ENCODE measurements at places on chromosomes 7 and 10.
A peak's percentile ranks its signal among the peaks of the same experiment; 100 is the strongest.

DNA sequence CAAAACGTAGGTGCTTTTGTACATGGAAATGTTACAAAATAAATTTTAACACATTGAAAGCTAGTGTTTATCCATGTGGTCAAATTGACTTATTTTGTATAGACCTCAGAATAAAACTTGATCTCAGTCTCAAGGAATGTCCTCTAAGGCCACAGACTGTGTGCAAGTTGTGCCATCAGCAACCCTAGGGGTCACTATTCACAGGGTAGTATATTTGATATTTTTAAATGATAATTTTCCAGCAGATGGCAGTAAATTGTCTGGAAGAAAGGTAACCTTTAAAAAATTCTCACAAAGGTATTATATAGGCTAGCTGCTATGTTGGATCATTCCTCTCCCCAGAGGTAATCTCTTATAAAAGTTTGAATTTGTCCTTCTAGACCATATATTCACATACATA, 12.9 kb upstream of the SNX10 start:
- no peak for DNase-seq

DNA sequence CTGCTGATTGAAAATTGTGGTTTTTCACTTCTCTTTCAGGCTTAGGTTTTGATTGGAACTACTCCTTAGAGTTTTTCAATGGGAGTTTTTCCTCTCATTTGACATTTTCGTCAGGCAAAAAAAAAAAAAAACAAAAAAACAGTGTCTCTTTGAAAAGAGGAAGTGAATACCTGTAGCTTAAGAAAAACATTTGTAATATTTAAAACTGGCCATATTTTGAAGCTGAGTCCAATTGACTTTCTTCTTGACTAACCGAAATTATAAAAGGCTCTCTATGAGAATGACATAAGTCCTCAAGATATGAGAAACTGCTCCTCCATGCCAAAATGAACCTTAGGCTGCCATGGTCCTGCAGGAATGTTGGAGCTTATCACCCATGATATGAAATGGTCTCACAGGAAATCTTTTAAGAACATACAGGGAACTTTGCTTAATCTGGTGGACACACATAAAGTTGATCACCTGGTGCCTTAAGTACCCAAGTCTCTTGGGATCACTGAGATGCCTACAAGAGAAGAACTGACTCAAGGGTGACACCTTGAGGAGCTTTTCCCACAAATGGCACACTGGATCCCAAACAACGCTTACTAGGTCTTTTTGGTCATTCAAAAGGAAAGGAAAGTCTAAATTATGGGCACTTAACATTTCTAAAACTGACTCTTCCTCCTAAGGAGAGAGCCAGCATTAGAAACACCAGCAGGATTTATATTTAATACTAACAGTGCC, 263.4 kb downstream of the CDC14C start:
- no peak for DNase-seq

DNA sequence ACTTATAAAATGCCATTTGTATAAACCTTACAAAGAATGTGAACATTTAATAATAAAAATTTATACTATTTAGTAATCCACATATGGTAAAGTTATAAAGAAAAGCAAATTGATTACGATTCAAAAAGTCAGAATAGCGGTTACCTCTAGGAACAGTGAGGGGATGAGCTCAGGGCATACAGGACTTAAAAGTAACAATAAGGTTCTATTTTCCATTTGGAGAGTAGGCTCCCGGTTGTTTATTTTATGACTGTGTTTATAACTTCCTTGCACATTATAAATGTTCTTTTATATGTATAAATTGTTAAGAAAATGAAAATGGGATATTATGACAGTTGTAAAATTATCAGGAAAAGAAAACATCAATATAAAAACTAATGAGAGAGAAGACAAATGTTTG, 135.7 kb downstream of the AVL9 start:
- no peak for DNase-seq

GRCh38 chr10:50937230-50937907, 51.9 kb upstream of the A1CF start:
- DNase-seq: peak; percentile 52

DNA sequence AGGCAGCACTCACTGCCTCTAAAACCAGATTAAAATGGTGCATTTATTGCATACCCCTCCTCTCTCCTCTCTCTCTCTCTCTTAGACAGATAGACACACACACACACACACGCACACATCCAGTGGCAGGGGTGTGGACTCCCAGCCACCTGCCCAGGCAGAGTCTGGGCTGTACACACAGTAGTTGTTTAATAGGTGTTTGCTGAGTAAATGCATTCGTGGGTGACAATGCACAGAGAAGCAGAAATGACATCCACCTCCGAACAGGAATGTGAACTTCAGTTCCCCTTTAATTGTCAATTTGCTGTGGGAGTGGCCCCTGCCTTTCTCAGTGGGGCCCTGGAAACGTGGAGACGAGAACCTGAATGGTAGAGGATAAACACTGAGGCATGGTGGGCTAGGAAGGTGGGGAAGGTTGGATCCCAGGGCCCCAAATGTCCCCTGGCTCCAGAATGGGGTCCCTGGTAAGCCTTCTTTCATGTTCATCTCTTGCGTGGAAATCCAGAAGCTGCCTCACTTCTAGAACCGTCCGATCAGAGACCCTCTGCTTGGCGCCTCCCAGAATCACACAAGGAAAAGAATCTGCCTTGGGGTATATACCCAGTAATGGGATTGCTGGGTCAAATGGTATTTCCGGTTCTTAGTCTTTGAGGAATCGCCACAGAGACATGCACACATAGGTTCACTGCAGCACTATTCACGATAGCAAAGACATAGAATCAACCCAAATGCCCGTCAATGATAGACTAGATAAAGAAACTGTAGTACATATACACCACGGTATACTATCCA, 58.5 kb upstream of the ECHDC3 start:
- no peak for DNase-seq

GRCh38 chr10:35822316-35822715, 180.2 kb upstream of the FZD8 start:
- peak; percentile 41 for DNase-seq

DNA sequence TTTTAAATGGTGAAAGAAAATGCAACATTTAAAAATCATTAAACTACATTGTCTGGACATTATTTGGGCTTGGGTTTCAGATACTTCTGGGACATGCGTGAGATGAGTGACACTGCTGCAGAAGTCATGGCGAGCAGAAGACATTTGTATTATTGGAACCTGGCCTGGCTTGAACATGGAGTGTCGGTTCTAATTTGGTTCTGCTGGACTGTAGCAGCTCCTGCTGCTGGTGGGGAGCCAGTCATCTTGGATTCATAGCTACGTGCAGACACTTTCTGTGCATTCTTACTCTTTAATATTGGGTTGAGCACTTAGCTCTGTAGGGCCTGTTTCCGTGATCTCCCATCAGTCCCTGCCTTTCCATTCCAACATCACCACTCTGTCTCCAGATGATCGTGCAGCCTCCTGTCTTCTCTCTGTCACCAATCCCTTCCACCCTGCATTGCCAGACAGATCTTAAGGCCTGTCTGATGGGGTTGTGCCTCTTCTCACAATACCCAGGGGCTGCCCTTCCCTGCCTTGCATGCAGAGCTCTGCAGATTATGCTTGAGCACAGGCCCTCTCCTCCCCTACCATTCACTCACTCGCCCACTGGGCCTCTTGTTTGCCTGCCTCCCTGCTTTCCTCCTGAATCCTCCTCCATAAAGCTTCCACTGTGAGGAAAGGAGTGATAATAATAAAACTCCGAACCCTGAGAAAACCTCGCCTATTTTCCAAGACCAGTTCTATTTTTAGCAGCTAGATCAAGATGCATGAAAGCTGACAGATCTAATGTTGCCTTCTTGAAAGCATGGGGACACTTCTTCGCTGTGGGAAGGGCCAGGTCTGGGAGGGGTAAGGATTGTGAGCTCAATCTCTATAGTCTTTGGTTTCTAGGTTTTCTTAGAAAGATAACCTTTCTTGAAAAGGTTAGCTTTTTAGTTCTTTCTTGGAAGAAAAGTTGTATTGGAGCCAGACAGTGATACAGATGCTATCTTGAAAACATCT, 32.9 kb downstream of the CELF2 start:
- DNase-seq: no peak

- peak; percentile 100 for DNase-seq
Measured at GRCh38 chr10:3095373-3096139, 28.2 kb downstream of the PFKP start.

GRCh38 chr10:52453501-52453900, 139.4 kb downstream of the DKK1 start:
- DNase-seq: no peak

- DNase-seq: no peak
Measured at GRCh38 chr7:117084286-117084685, 131.0 kb downstream of the ST7 start.

DNA sequence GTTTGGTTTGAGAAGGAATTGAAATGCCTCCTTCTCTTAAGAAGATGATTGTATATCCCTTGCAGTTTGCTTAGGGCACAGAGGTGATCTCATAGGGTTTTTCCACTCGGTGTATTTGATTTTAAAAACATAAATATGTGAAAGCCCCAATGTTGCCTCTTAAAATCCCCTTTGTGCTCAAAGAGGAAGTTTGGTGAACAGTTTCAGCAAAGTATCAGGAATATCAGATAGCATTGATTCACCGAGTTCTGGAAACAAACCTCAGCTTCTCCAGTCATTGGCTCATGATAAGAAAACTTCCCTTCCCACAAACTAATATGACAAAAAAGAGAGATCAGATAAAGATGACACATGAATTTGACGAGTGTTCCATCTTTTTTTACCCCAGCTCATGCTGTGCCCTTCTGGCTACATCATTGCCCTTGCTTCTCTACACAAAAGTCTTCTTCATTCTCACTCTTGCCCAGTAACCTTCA, 20.1 kb upstream of the SMNDC1 start:
- DNase-seq: peak; percentile 50

DNA sequence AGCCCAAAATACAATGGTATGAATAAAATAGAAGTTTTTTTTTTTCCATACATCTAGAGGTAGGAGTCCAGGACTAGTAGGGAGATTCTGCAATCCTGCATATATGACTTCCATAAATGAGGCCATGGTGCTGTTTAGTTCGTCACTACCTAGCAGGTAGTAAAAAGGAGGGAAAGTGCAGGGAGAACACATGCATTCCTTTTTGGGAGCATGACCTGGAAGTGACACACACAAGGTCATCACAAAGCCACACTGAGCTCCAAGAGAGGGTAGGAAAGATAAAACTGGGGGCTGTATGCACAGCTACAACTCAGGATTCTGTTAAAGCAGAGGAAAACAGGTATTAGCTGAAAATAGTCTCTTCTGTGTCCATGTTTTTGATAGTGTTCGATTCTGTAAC, 2.2 kb downstream of the CROT start:
- no peak for DNase-seq

- peak; percentile 42 for DNase-seq
Measured at GRCh38 chr10:24503461-24504320, 220.0 kb downstream of the ARHGAP21 start.

- no peak for DNase-seq
Measured at GRCh38 chr7:157565981-157566630, 229.3 kb downstream of the DNAJB6 start.

GRCh38 chr10:81944609-81945008, 69.6 kb downstream of the NRG3 start:
- no peak for DNase-seq

DNA sequence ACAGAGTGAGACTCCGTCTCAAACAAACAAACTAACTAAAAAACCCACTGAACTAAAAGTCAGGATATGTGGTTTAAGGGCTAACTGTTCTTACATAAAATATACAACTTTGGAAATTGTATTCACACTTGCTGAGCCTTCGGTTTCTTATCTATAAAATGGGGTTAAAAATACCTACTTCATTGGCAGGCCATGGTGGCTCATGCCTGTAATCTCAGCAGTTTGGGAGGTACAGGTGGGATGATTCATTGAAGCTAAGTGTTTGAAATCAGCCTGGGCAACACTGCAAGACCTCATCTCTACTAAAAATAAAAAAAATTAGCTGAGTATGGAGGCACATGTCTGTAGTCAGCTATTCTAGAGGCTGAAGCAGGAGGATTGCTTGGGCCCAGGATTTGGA, 115.4 kb upstream of the KLF6 start:
- DNase-seq: no peak

- DNase-seq: no peak
Measured at GRCh38 chr10:100482834-100483185, 20.0 kb downstream of the WNT8B start.

Measured in iris pigment epithelial cell (primary cell).